Central memory CD8-positive, alpha-beta T cell (primary cell): ENCODE measurements at places on chromosomes 12 and 14.

DNA sequence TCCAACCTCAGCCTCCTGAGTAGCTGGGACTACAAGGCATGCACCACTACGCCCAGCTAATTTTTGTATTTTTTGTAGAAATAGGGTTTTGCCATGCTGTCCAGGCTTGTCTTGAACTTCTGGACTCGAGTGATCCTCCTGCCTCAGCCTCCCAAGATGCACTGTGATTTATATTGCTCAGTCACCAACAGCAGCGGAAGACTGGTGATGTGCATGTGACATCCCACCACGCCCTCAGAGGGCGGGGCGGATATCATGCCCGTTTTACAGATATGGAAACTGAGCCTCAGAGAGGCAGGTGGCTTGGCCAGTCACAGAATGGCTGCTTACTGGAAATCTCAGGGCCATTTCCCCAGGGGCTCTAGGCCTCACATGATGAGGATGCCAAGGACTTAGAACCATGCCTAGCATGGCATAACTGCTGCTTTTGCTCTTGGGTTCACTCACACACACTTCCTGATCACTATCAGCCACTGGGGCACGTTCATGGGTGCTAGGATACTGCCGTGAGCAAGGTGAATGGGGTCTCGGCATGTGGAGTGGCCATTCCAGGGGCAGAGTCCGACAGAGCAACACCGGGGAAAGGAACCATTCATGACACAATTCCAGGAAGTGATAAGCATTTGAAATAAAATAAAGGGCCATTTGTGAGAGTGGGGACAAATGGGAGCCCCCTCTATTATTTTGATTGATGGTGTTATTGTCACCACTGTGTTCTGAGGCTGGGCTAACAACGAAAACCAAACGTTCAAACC is 31.9 kb downstream of the RBM19 start:
- no peak for DNase-seq
- H3K27me3 ChIP-seq: no peaks in the 10 kb centered on the region
- H3K4me1 ChIP-seq: peaks cover 31% of the 10 kb centered on the region
- H3K36me3 ChIP-seq: peaks cover 40% of the 10 kb centered on the region

DNA sequence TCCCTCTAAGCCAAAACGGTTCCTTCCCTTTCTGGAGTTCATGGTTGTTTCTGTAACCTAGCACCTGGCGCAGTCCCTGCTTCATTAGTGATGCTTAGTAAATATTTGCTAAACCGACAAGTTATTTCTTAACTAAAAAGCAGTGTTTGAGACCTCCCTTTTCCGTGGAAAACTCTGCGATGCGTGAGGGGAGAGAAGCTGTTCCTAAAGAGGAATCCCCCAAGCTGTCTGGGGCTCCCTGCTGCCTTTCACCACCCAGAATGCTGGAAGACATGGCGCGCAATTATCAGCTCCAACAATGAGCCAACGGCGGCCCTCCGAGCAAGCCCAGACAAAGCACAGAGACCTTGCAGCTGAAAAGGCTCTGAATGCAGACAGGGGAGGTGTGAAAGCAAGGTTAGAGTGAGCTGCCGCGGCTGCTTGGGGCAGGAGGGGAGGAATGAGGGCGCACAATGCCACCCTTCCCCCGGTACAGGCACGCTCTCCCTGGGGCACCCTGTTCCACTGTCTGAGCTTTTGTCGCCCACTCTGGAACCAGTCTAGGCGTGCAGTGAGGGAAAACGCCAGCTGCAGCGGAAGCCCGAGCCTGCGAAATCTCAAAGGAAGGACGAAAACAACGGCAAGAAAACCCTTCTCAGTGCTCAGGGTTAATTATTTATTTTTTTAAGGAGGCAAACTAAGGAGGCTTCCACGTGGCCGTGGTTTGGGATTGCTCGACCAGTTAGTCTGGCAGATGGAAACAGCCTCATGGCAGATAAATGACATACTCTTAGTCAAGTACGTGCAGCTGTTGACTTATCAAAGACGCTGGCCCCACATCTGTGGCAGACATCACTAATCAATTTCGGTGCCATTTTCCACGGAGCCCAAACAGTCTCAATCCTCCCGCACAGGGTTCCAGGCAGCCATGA is 66.3 kb downstream of the RBM19 start:
- DNase-seq: no peak
- no peaks in the 10 kb centered on the region for H3K4me1 ChIP-seq

DNA sequence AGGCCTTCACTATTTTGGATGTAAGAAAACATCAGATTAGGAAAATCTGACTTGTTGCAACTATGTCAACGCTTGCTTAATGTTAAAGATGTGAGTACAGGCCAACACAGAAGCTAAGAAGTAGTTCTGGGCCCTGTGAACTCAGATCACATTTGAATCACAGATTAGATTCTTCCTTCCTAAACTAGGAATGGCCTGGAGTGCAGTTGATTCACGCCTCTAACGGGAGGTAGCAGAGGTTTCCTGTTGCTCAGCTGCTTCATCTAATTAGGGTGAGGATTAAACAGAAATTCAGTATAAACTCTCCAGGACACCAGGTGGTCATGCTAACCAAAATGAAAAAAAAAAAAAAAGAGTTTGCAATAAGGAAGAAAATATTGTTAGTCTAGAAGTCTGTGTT is 314.3 kb downstream of the TRHDE start:
- no peak overlapping the region for H3K27ac ChIP-seq
- no peak overlapping the region for H3K4me3 ChIP-seq

DNA sequence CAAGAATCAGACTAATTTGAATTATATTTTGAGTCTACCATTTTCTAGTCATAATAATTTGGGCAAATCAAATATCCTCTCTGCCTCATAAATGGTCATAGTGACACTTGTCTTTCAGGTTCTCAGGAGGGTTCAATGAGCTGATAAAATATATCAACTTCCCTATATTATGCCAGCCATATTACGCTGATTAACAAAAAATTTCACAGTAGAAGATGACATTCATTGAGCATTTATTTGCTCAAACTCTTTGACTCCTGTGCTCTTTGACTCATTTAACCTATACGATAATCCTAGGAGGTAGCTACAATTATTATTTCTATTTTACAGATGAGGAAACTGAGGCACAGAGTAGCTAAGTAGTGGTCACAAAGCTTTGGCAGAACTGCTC is 60.0 kb upstream of the CCDC91 start:
- no peaks in the 10 kb centered on the region for H3K4me1 ChIP-seq
- DNase-seq: no peak
- no peaks in the 10 kb centered on the region for H3K36me3 ChIP-seq
- no peak overlapping the region for H3K27ac ChIP-seq

- H3K27me3 ChIP-seq: peaks cover 49% of the 10 kb centered on the region
- H3K36me3 ChIP-seq: no peaks in the 10 kb centered on the region
- H3K4me3 ChIP-seq: no peak overlapping the region
Measured at GRCh38 chr12:106522708-106523107, 60.1 kb upstream of the RFX4 start.

DNA sequence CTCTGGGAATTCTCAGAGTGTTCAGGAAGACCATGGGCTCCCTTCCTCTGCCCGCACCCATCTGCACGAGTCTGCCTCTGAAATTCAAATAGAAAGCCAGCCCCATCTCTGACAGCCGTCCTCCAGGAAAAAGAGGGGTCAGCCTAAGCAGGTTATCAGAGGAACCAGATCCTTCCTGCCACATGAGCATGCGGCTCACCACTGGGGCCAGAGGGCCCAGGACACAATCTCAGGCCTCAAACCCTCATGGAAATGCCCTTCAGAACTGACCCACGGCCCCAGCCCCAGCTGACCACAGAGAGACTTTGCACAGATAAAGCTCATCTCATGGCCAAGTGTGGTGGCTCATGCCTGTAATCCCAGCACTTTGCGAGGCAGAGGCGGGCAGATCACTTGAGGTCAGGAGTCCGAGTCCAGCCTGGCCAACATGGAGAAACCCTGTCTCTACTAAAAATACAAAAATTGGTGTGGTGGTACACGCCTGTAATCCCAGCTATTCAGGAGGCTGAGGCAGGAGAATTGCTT is 23.2 kb downstream of the PXN start:
- peaks cover 12% of the 10 kb centered on the region for H3K36me3 ChIP-seq
- H3K27ac ChIP-seq: no peak overlapping the region
- H3K27me3 ChIP-seq: no peaks in the 10 kb centered on the region
- no peak overlapping the region for H3K4me3 ChIP-seq
- no peak for DNase-seq
